Left ventricle myocardium superior (tissue), 1 donor: ENCODE measurements at places on chromosomes 16 and 17. TPM values are rescaled to one million over a fixed set of nuclear protein-coding genes. Genes with fewer than 3 reads are reported as not detected.
A peak's percentile ranks its signal among the peaks of the same experiment; 100 is the strongest.

The POLR2C gene
- total RNA-seq, result 37.3 TPM

The SRCIN1 gene
- total RNA-seq, result 1.4 TPM

- DNase-seq, result peak; percentile 64
Observed at GRCh38 chr16:11386791-11387546, 41.7 kb downstream of the RMI2 start.

DNA sequence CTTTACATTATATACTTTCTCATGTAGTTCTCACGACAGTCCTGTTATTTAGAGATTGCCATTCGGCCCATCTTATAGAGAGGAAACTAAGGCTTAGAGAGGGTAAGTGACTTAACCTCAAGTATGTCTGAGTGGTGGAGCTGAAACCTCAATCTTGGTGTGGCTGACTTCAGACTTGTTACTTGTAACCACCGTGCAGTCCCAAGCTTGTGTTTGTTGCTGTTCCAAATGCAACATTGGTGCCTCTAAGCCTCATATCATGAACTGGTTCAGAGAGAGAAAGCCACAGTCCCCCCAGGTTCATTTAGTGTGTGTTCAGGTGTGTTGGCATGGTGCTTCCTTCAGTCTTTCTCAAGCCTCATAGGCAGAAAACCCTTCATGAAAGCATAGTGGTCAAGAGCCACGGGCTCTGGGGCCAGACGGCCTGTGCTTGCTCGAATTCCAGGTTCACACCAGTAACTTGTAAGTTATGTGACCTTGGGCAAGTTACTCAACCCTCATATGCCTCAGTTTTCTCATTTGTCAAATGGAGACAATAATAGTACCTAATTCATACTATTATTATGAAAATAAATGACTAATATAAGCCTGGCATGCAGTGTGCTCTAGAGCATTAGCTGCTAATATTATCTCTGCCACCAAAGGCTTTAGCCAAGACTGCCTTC is 39.9 kb downstream of the CDH1 start:
- DNase-seq, result no peak

The CCDC144A gene
- total RNA-seq, result 1.9 TPM

The PIK3R5 gene
- 2.5 TPM for total RNA-seq

GRCh38 chr17:43574348-43574747 is 28.2 kb upstream of the ETV4 start:
- no peak for DNase-seq

The RBFOX1 gene
- 79.4 TPM for total RNA-seq

The TBC1D3 gene
- total RNA-seq, result not detected

- DNase-seq, result no peak
Observed at GRCh38 chr16:959232-960040, 11.3 kb downstream of the LMF1 start.

DNA sequence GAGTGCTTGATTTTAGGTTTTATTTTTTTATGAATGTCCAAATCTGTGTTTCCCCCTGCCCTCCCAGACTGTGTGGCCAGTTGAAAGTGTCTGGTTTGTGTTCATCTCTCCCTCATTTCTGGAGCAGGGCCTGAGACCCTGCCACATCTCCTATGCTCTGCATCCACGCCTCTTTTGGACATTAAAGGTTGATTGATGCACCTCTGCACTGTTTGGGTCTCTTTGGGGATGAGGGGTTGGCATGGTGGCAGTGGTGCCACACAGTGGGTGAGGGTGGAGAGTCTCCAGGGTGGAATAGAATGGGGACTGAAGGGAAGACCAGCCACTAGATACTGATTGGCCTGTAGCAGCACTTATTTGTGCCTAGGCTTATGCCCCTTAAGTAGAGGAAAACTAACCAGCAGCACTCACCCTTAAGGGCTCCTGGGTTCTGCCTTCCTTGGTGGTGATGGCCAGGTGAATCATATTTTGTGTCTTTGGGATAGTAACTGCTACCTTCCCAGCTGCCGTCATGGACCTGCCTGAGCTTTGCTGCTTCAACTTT is 7.9 kb downstream of the DYNLL2 start:
- no peak for DNase-seq

The FBF1 gene
- total RNA-seq, result 4.2 TPM

DNA sequence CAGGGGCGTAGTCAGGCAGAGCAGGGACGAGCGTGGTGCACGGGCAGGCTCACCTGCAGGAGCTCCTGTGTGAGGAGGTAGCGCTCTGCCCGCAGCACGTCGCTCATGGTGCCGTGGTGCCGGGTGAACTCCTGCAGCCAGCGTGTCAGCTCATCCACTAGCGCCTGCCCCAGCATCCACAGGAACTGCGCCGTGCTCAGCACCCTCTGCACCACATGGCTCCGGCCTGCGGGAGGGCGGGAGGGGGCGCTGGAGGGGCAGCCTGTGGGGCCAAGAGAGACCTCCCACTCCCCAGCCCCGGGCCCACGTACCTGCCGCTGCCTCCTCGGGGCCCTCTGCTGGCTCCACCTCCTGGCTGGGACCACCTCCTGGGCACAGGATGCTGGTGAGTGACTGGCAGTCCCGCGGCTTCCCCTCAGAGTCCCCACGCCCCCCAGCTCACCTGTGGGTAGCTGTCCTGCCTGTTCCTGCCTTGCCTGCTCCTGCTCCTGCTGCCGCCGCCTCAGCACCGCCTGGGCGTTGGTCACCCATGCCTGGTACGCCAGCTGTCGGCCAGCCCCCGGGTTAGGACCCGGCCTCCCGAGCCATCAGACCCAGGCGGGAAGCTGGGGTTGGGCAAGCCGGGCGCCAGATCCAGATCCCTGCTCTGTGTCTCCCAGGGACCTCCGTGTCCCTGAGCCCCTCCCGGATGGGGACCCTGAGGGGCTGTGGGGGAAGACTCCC is 16.6 kb downstream of the CTU2 start:
- no peak for DNase-seq
